ENCODE measurements at places on chromosomes 1 and 21.

GRCh38 chr1:85975912-85976371, 180.6 kb downstream of the COL24A1 start:
- DNase-seq, result no peak

- no peak for DNase-seq
These were observed 30.6 kb downstream of the RABIF start for GRCh38 chr1:202858331-202858730.

- no peak for DNase-seq
These were observed 19.3 kb upstream of the ACBD6 start for GRCh38 chr1:180521474-180522212.

DNA sequence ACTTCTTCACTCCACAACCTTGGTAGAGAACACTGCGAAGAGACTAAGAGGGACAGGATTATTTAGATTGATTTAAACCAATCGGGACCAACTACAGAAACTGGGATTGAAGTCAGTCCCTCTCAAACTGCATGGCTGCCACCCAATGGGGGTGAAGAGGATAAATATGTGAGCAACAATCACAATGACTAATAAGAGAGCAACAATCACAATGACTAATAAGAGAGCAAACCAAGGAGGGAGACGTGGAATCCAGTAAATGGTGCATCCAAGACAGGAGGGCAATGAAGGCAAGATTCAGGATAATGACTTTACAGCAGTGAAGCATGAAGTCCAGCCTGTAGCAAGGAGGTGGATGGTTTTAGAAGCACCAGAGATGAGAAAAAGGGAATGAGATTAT, 322.8 kb downstream of the TTLL7 start:
- no peak for DNase-seq

GRCh38 chr1:228905701-228906101, 170.4 kb downstream of the RHOU start:
- no peak for DNase-seq

- no peak for DNase-seq
These were observed 140.7 kb downstream of the SLC45A1 start for GRCh38 chr1:8458607-8459006.

- DNase-seq, result no peak
These were observed 38.0 kb upstream of the DNASE2B start for GRCh38 chr1:84360316-84360715.

DNA sequence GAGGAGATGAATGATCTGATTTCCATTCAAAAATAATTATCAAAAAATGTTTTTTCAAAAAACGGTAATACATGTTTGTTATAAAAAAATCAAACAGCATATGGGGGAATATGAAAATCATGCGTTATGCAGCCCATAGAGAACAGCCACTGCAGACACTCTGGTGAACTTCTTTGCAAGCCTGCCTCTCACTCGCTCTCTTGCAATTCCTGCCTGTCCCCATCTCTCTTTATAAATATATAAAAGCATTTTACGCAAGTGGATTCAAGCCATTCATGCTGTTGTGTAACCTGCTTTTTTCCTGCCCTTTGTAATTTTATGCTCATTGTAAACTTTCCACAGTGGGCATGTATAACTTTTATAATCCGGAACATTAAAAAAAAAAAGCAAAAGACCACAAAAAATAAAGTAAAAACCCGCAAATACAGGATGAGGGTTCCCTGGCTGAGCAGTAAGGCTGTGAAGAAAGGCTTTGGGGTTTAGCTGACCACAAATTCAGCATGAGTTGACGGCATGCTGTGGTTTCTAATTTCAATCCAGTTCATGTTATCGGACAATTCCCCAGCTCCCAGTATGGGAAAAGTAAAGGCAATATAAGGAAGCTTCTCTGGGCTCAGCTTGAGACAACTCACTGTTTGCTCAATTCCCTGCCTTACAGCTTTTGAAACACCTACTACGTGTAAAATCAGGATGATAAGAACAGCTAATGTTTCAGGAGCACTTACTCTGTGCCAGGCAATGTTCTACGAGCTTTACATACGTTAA, 52.8 kb upstream of the ZBTB40 start:
- DNase-seq, result no peak

DNA sequence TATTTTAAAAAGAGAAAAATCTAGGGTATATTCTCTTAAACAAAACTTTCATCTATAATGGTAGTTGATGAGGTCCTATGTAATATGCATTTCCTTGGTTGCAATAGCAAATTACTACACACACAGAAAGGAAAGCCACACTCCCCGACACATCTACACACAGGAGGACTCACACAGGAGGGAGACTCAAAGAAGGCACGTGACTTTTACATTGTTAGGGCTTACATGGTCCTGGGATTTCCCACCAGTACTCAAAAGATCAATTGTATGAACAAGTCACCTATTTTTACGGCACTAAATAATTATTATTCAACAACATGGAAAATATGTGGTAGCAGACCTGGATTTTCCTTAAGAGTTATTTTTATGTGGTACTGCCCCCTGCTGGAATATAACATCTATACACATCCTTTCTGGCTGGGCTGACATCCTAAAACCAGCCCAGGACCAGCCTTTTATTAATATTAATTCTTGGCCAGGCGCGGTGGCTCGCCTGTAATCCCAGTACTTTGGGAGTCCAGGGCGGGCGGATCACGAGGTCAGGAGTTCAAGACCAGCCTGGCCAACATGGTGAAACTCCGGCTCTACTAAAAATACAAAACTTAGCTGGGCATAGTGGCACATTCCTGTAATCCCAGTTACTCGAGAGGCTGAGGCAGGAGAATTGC, 33.9 kb upstream of the LGALS8 start:
- no peak for DNase-seq

GRCh38 chr1:54105736-54106269, 47.0 kb downstream of the CDCP2 start:
- no peak for DNase-seq

GRCh38 chr1:219733511-219734174, 120.7 kb upstream of the ZC3H11B start:
- DNase-seq, result no peak

GRCh38 chr1:168991667-168992475, 114.6 kb upstream of the ATP1B1 start:
- DNase-seq, result no peak

- DNase-seq, result no peak
These were observed 31.9 kb upstream of the POFUT2 start for GRCh38 chr21:45319461-45320211.

DNA sequence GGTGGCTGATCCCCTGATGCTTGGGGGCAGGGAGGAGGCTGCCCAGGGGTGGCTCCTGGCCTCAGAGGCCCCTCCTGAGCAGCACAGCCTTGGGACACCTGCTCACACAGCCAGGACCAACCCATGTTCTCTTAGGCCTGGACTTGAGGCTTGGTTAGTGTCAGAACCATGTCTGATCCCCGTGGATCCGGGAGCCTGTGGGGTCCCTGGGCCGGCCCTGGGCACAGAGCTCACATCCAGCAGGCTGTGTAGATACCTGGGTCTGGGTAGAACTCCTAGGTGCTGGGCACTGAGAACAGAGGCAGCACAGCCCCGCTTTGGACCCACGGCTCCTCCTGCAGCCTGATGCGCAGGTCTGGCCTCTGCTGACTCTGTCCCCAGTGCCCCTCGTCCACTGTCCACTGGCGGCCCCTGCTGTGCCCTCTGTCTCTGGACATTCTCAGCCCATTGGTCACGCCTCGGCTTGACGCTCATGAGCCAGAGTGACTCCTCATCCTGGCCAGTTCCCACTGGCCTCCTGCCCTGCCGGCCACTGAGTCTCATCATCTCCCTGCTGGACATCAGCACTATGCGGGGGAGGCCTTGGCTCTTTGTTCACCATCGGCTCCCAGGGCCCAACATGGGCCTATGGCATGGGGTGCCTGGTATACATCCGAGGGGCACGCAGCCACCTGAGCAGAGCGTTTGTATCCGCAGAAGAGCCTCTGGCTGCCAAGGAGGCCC, 70.2 kb downstream of the TRIM11 start:
- DNase-seq, result no peak

GRCh38 chr1:236222632-236223031, 59.1 kb downstream of the ERO1B start:
- no peak for DNase-seq

GRCh38 chr1:235417086-235417697, 50.0 kb downstream of the TBCE start:
- DNase-seq, result peak; percentile 26

- DNase-seq, result no peak
These were observed 42.4 kb upstream of the RUNX1 start for GRCh38 chr21:35091496-35091895.

DNA sequence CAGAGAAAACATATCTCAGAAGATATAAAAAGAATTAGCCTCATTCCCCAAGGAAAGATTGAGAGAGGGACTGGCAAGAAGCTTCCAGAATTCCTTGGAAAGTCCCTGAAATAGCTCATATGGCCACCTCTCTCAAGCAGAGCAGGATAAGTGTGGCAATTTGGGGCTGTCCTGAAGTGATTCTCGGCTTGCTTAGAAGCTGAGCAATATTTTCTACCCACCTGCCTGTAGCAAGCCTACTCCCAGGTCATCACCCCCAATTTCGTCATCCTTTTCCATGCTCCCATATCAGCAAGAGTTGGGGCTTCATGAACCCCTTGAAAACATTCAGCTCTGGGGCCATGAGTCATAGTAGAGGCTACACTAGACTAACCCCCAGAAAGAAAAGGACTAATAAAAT, 131.5 kb downstream of the PLPP3 start:
- DNase-seq, result no peak

DNA sequence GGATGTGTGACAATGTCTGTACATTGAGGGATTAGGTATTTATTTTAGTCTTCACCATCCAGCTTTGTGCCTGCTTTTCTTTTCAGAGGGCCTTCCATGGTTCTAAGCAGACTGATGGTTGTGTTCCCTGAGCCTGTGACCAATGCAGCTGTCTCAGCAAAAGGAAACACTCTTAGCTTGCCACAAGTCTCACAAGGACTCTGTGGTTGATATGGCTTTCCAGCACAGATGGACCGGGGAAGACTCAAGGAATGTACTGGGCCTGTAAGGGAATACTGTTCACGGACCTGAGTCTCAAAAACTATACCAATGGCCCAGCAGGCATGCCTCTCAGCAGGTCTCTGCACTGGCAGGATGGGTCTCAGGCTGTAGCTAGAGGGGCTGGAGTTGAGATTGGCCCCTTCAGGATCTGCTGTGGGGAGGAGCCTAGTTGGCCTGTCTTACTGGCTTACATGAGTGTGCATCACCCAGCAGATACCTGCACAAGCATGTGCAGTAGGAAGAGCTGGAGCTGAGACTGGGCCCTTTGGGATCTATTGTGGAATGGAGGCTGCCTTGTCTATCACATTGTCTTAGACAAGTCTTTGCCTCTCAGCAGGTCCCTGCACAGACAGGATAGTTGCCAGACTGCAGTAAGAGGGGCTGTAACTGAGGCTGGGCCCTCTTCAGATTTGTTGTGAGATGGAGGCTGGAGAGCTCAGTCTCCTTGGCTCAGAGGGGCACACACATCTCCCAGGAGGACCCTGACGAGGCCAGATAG, 52.0 kb upstream of the PDC start:
- DNase-seq, result no peak

DNA sequence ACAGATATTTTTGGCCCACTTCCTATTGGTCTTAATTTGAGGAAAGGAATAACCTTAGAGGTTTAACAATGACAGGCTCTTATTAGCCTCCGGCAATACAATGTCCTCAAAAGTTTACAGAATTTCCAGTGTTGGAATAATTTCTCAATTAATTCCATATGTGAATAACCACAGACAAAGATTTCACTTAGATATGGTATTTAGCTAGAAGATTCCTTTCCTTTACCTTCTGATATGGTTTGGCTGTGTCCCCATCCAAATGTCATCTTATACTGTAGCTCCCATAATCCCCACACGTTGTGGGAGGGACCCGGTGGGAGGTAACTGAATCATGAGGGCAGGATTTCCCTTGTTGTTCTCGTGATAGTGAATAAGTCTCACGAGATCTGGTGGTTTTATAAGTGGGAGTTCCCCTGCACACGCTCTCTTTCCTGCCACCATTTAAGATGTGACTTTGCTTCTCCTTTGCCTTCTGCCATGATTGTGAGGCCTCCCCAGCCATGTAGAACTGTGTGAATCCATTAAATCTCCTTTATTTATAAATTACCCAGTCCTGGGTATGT, 54.9 kb upstream of the RGS7 start:
- DNase-seq, result no peak

GRCh38 chr1:53868565-53868964, 21.0 kb downstream of the YIPF1 start:
- DNase-seq, result no peak

GRCh38 chr1:220999872-221000863, 120.9 kb downstream of the HLX start:
- no peak for DNase-seq

DNA sequence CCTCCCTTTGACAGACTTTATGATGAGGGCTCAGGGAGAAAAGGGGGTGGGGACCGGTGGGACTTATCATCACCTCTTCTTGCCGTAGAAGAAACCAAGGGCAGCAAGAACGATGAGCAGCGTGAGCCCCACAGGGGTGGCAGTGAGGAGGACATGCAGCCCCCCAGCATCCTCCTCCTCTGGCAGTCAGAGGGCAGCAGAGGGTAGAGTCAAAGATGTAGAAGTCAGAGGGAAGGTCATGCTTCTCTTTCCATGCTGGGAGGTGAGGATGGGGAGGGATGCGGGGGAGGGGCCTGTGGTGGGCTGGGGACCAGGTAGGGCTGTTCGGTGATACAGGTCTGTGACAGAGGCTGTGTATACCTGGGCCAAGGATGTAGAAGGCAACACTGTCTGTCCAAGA, 14.8 kb downstream of the INSRR start:
- DNase-seq, result no peak

- DNase-seq, result no peak
These were observed 22.9 kb downstream of the S1PR1 start for GRCh38 chr1:101259744-101260148.

- DNase-seq, result no peak
These were observed 53.2 kb downstream of the NCAM2 start for GRCh38 chr21:21051109-21052055.

DNA sequence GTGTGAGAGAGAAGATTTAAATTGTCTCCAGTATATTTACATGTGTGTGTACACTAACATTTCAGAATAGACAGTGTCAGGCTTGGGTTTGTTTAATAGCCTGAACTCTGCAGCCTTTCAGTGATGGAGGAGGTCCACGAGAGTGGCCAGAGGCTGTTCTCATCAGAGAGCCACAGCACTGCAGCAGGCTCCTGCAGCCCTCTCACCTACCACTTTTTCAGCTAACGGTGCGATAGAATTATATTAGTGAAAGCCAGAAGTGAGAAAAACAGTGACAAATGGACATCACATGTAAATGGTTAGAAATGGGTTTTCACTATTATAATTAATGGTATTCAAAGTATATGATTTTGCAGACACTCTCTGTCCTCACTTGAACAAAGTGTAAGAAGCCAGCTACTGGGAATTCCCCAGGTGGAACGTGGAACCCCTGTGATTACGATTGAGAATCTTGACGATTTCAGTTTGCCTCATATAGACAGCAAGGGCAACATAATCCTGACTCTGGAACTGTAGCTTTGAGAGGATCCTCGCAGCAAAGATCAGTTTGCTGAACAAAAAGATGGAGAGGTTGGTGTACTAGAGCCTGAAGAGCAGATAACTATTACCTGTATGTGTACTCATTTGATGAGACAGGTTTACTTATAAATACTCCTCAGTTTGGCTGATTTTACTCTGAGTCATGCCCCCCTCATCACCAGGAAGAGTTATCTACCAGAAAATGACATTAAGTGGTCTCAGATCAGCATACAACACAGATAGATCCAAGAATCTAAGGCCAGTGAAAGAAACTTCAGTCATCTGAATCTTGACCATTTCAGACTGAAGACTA, 31.4 kb downstream of the IFI16 start:
- no peak for DNase-seq

- no peak for DNase-seq
These were observed 19.1 kb upstream of the DAB1 start for GRCh38 chr1:57443004-57443403.

- DNase-seq, result no peak
These were observed 11.9 kb downstream of the SH2D2A start for GRCh38 chr1:156804572-156805243.
